Activated naive CD8-positive, alpha-beta T cell treated with anti-CD3 and anti-CD28 coated beads for 36 hours (primary cell): ENCODE measurements at places on chromosomes 7 and 10. TPM values are rescaled to one million over a fixed set of nuclear protein-coding genes. Genes with fewer than 3 reads are reported as not detected.
A peak's percentile ranks its signal among the peaks of the same experiment; 100 is the strongest.

- DNase-seq, result no peak
These were observed 444.1 kb downstream of the NRG3 start for GRCh38 chr10:82319074-82319473.

DNA sequence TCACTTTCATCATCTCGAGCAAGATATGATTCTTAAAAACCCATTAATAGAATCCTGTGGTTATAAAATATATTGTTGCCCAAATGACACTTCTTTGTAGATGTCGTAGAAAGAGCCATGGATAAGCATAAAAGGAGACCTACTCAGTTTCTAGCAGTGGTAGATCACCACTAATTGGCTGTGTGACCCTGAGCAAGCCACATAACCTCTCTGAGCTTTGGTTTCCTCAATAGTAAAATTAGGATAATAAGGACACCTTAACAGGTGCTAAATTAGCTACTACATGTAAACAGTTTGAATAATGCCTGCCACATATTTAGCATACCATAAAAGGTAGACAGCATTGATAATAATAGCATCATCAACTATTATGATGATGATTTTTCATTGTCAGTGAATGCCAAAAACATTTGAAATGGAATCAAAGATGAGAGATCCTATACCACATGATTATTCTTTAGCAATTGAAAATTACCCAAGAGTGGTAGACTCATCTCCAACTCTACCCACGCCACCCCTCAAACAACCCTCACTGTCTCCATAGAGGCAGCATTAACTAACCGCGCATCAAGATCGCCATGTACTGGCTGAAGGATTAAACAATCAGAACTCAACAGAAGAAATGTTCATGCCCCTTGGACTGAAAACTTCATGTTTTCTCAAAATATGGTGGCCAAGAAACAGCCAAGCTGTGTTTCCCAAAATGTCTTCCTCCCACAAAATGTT is 45.8 kb downstream of the CHST15 start:
- no peak for DNase-seq

DNA sequence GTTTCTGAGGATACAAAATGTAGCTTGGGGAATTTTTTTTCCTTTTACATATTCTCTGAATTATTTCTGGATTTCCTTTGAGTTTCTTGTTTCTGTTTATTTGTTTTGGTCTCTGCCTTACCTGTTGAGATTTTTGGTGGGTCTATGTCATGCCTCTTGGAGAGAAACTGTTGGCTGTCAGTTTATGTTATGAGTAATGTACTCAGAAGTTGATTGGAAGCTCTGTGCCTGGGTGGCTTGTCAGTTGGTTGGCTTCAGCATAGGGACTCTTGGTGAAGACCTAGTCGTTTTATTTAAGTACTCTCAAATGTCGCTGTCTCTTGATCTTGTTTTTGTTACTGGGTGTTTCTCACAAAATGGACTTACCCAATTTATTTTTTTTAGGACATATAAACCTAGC is 132.4 kb downstream of the CDK14 start:
- no peak for DNase-seq

GRCh38 chr10:22833781-22834180 is 94.1 kb upstream of the ARMC3 start:
- DNase-seq, result no peak

- no peak for DNase-seq
These were observed 32.9 kb upstream of the CRYGN start for GRCh38 chr7:151472644-151473380.

DNA sequence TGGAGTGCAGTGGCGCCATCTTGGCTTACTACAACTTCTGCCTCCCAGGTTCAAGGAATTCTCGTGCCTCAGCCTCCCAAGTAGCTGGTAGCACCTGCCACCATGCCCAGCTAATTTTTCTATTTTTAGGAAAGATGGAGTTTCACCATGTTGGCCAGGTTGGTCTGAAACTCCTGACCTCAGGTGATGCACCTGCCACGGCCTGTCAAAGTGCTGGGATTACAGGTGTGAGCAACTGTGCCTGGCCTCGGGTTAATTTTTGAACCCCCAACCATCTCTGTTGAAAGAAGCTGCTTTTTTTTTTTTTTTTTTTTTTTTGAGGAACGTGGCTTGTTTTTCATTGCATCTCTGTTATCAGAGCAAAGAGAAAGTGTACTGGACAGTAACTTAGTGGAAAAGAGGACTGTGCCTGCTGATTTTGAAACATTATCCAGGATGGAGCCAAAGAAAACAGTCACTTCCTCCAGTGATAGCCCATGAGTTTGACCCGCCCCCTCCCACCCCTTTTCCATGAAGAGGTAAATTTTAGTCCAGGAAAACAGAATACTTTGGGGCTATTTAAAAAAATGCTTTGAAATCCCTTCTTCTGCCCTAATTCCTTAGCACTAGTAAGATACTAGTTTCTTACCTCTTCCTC is 38.3 kb downstream of the WBP1L start:
- no peak for DNase-seq

- DNase-seq, result peak; percentile 68
These were observed 67.9 kb upstream of the PRKCQ start for GRCh38 chr10:6647811-6648526.

GRCh38 chr10:124698545-124699469 is 45.4 kb downstream of the FAM53B start:
- DNase-seq, result no peak

GRCh38 chr10:98308669-98309365 is 40.8 kb upstream of the LOXL4 start:
- no peak for DNase-seq

DNA sequence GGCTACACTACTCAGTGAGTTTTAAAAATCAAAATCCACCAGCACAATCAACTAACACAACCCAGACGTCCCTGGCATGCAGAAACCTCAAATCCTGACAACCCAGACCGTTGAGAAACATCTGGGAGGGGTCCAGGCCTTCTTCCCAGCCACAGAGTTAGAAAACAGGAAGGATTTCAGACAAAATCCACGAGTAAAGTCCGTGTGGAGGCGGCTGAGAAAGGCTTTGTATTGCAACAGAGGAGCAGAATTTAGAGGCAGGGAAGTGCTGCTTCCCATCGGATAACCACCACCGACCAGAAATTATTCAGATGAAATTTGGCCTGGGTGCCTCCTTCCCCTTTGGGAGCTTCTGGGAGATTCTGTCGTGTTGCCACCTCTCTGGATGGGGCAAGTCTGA is 61.5 kb downstream of the TNS3 start:
- no peak for DNase-seq

DNA sequence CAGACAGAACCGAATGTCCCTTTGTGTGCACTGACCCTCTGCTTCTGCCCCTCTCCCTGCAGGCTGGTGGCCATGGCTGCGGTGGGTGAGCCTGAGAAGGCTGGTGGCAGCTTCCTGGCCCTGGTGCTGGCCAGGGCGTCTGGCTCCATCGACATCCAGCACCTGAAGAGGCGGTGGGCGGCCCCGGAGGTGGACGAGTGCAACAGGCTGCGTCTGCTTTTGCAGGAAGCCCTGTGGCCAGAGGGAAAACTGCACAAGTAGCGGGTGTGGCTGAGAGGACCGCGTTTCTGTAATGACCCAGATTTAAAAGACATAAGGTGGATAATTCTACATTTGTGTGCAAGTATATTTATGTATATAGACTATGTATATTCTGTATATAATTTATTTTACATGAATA is 89.2 kb downstream of the DYNC2I1 start:
- DNase-seq, result no peak

- DNase-seq, result no peak
These were observed 71.4 kb downstream of the SEC61G start for GRCh38 chr7:54687462-54688212.

DNA sequence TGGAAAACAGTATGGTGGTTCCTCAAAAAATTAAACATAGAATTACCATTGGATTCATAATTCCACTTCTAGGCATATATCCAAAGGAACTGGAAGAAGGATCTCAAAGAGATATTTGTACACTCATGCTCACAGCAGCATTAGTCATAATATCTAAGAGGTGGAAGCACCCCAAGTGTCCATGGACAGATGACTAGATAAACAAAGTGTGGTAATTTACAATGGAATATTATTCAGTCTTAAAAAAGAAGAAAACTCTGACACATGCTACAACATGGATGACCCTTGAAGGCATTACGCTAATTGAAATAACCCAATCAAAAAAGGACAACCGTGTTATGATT is 594.2 kb downstream of the KCNMA1 start:
- no peak for DNase-seq

GRCh38 chr10:1137499-1138163 is 81.4 kb downstream of the WDR37 start:
- no peak for DNase-seq

DNA sequence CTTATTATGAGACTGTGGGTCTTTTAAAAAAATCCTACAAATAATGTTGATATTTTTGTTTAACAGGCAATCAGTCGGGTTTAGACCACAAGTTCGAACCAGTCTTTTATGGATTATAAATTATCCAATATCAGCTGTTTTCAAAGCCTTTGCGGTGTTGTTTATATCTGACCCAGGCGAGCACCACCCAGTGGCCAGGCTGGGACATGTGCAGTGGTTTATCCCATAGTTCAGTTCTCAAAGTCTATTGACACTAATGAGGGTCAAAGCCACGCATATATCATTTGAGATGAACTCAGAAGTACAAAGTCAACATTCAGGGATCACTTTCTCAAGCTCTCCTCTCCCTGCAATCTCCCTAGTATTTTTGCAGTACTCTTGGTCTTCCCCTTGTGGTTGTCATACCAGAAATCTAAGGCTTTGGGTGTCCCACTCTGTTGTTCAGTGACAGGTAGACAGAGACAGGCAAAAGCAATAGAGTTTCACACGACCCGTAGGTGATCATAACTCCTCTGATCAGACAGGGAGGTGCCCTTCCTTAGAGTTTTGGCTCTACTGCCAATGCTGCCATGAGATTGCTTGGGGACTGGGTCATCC is 117.4 kb upstream of the POM121L12 start:
- no peak for DNase-seq

DNA sequence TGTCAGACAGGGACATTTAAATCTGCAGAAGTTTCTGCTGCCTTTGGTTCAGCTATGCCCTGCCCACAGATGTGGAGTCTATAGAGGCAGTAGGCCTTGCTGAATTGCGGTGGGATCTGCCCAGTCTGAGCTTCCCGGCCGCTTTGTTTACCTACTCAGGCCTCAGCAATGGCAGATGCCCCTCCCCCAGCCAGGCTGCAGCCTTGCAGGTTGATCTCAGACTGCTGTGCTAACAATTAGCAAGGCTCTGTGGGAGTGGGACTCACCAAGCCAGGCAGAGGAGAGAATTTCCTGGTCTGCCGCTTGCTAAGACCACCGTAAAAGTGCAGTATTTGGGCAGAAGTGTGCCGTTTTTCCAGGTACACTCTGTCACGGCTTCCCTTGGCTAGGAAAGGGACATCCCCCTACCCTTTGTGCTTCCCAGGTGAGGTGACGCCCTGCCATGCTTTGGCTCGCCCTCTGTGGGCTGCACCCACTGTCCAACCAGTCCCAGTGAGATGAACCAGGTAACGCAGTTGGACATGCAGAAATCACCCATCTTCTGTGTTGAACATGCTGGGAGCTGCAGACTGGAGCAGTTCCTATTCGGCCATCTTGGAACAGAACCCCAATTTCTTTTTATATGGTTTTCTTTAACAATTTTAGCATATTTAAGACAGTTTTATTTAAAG is 28.4 kb upstream of the VWDE start:
- DNase-seq, result no peak

DNA sequence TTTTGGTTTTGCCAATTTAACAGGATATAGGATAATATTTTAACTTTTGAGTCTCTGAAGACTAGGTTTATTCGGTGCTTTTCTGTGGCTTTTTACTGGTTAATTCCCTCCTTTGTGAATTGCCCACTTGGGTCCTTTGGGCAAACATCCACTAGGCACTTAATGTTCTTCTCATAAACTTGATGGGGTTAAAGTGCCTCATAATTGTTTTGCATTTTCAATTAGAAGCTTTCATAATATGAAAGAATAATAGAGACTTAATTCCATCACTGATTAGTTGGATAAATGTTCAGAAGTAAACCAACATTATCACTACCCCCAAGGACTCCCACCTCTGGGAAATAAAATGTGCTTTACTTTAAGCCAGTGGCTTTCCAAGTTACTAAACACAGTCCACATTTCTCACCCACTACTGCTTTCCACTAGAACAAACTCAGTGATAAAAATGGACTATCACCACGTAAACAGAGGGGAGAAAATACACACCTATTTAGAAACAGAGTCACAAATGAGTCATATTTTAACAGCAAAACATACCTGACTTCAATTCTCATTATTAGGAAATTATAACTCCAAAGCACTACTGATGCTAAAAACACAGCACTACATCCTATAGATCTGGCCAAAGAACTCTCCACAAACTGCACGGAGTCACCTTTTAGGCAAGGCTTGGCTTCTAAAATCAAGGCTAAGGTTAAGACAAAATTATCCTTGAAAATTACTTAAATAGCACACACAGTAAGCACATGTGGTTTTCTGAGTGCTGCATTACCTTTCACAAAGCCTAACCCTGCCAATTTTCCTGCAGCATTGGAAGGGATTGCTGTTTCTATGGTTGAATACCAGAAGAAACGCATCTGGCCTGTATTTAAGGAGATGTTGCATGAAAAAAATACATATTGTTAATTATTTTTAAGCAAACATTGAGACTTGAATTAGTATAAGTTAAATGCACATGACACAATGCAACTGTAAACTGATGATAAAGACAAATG is 41.2 kb downstream of the PARD3 start:
- DNase-seq, result no peak

GRCh38 chr10:73956476-73957359 is 41.2 kb upstream of the VCL start:
- DNase-seq, result peak; percentile 29

DNA sequence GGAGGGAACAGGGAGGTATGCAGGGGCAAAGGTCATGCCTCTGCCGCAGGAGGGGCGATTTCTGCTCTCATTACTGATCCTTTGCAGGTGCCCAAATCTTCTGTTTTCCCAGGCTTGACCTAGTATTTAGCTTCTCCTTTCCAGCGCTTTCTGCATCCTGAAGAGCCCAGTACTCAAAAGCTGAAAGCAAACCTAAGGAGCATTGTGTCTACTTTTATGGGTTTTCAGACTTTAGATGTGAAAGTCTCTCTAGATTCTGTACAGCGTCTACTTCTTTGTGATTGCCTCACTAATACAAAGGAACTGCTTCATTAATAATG is 560 bp downstream of the GBF1 start:
- DNase-seq, result no peak

DNA sequence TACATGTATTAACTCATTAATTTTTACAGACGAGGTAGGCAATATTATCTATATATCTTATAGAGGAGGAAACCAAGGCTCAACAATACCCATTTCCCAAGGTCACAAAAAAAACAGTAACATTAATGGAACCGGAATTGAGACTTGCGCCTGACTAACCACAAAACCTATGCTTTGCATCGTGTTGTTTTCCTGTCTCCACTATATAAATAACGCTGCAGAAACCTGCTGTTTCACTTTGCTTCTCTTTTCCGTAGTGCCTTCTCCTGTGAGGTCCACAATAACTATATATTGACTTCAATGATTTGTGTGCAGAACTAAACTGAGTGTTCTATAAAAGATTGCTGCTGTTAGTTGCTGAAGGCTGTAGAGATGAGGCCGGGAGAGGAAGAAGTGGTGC is 97.7 kb upstream of the RPA3 start:
- DNase-seq, result no peak

- no peak for DNase-seq
These were observed 3.8 kb upstream of the HOXA4 start for GRCh38 chr7:27134392-27134791.

Gene ARID5B
- 16.5 TPM for total RNA-seq

Gene WIPF3
- not detected for total RNA-seq

Gene BTBD16
- not detected for total RNA-seq

Gene RPEL1
- total RNA-seq, result not detected

Gene MYL7
- not detected for total RNA-seq

Gene CYP3A7
- not detected for total RNA-seq

Gene LLCFC1
- total RNA-seq, result not detected

Gene MDFIC
- total RNA-seq, result 57.1 TPM

Gene COBL
- not detected for total RNA-seq

Gene CRYGN
- total RNA-seq, result 0.74 TPM
